Epithelial cell of umbilical artery (primary cell): ENCODE measurements at places on chromosomes 7 and 10. TPM values are rescaled to one million over a fixed set of nuclear protein-coding genes. Genes with fewer than 3 reads are reported as not detected.

The ERVW-1 gene
- total RNA-seq, result not detected in 2 replicates

The LLCFC1 gene
- total RNA-seq, result not detected in 2 replicates

The RNF32 gene
- 0.15 and 0.32 TPM in 2 replicates for total RNA-seq

The CALHM3 gene
- total RNA-seq, result not detected in 2 replicates

The ABCB1 gene
- 0.97 and 4.1 TPM in 2 replicates for total RNA-seq

The GPR85 gene
- 1.2 and 4.5 TPM in 2 replicates for total RNA-seq
